Uterus (tissue), 4 donors: ENCODE measurements at places on chromosomes 7 and 10. TPM values are rescaled to one million over a fixed set of nuclear protein-coding genes. Genes with fewer than 3 reads are reported as not detected.

DNA sequence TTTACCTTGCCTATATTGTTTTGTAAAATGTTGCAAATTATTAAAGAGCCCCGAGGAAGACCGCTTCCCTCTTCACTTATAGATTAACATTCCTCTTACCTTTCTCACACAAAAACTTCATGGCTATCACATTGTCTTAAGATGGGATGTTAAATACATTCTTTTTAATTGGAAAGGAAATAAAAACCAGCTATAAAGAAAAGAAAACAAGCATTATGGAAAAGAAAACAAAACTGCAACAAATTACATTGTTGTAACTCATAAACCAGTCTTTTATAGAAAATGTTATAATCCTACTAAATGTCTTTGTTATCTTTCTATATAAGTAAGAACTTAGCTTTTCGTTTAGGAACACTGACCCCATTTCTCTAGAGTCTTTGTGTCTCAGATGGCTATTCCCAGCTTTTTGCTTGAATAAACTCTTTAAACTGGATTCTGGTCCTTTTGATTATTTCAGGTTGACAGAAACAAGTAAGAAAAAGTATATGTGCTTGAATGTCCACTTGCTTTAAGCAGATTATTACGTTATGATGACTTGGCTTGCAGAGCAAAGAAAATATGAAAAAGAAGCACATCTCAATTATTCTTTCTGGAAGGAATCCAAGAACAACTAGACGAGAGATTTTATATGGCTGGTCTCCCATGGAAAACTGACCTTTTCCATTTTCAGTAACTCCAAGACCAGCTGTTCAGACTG lies 128.2 kb downstream of the AKR1D1 start:
- H3K27me3 ChIP-seq: no peaks in the 10 kb centered on the region
- no peaks in the 10 kb centered on the region for H3K4me1 ChIP-seq
- H3K4me3 ChIP-seq: no peak overlapping the region

GRCh38 chr7:2243458-2243857 lies 1.4 kb downstream of the NUDT1 start:
- H3K36me3 ChIP-seq: no peaks in the 10 kb centered on the region
- H3K4me1 ChIP-seq: peaks cover 4% of the 10 kb centered on the region
- no peak overlapping the region for H3K27ac ChIP-seq
- H3K4me3 ChIP-seq: no peak overlapping the region
- H3K27me3 ChIP-seq: no peaks in the 10 kb centered on the region
- DNase-seq: no peak

DNA sequence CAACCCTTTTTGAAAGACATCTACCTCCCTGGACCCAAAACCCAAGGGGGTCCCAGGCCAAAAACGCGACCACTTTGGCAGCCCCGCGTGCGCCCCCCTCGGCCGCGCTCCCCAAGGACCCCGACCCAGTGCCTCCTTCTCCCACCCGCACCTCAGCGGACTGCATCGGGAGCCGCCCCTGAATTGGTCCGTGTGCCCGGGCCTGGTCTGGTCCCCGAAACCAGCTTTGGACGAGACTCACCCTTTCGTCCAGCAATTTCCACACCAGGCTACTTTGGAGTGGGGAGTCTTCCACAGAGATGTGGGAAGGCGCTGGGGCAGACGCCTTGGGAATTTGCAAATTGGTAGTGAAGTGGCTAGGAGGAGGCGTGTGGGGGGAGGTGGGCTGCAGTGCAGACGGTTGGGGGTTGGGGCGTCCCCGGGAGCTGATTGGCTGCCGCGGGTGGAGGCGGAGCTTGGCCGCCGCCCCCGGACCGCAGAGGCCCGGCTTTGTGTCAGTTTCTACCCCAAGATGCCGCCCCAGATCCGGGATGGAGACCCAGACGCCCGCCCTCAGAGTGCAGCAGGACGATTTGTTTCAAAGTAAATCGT lies 16.9 kb downstream of the TCAF1 start:
- no peaks in the 10 kb centered on the region for H3K4me1 ChIP-seq
- no peaks in the 10 kb centered on the region for H3K27me3 ChIP-seq
- H3K4me3 ChIP-seq: peak overlapping the region; percentile 38
- DNase-seq: peak; percentile 68

GRCh38 chr7:132577206-132578049 lies 1.2 kb upstream of the PLXNA4 start:
- peak overlapping the region; percentile 68 for H3K27ac ChIP-seq
- H3K36me3 ChIP-seq: no peaks in the 10 kb centered on the region
- H3K4me3 ChIP-seq: no peak overlapping the region
- peak; percentile 76 for DNase-seq

DNA sequence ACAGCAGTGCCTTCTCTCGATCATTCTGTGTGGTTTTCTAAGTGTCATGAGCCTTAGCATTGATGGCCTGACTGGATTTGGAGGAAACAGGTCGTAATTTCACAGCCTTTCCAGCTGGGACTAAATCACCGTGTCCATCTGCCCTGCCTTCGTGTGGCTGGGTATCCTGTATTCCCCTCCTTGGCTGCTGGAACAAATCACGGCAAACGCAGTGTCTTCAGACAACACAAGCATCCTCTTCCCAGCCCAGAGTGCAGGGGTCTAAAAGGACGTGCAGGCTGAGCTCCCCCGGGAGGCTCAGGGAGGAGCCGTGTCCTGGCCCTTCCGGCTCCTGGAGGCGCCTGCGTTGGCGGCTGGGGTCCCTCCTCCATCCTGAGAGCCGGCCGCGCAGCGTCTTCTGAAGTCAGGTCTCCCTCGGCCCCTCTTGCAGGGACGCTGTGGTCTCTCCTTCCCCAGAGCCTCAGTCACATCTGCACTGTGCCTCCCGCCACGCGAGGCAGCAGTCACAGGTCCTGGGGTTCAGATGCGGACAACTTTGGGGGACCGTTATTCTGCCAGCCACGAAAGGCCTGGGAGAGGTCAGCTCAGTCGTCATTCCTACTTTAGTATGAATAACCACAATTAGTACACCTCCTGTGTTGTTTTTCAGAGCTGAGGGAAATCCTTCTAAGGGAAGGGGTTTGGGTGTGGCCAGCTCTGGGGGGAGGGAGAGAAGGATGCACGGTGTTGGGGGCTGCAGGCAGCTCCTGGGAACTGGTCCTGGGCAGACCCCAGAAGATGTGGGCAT lies 41.1 kb downstream of the FAM20C start:
- H3K4me1 ChIP-seq: peaks cover 17% of the 10 kb centered on the region
- DNase-seq: no peak
- no peak overlapping the region for H3K4me3 ChIP-seq
- no peak overlapping the region for H3K27ac ChIP-seq
- H3K36me3 ChIP-seq: no peaks in the 10 kb centered on the region

- no peaks in the 10 kb centered on the region for H3K27me3 ChIP-seq
- H3K4me1 ChIP-seq: no peaks in the 10 kb centered on the region
- no peak overlapping the region for H3K27ac ChIP-seq
- no peaks in the 10 kb centered on the region for H3K36me3 ChIP-seq
Observed at GRCh38 chr10:35565602-35566081, 39.5 kb upstream of the GJD4 start.

DNA sequence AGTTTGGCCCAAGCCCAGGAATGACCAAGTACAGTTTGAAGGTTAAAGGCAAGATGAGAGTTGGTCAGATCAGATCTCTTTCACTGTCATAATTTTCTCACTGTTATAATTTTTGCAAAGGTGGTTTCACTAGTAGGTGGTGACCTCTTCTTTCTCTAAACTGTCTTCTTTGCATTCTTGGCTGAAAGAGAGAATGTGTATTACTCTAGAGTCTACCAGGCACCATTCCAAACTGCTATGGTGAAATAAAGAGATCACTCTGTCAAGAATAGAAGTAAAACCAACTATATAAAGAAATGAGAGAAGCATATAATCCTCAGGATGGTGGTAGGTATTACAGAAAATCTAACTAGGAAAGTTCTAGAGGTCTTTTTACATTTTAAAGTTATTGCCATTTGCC lies 72.7 kb downstream of the DYNC1I1 start:
- no peaks in the 10 kb centered on the region for H3K27me3 ChIP-seq
- H3K4me3 ChIP-seq: no peak overlapping the region
- no peak for DNase-seq
- H3K36me3 ChIP-seq: no peaks in the 10 kb centered on the region

DNA sequence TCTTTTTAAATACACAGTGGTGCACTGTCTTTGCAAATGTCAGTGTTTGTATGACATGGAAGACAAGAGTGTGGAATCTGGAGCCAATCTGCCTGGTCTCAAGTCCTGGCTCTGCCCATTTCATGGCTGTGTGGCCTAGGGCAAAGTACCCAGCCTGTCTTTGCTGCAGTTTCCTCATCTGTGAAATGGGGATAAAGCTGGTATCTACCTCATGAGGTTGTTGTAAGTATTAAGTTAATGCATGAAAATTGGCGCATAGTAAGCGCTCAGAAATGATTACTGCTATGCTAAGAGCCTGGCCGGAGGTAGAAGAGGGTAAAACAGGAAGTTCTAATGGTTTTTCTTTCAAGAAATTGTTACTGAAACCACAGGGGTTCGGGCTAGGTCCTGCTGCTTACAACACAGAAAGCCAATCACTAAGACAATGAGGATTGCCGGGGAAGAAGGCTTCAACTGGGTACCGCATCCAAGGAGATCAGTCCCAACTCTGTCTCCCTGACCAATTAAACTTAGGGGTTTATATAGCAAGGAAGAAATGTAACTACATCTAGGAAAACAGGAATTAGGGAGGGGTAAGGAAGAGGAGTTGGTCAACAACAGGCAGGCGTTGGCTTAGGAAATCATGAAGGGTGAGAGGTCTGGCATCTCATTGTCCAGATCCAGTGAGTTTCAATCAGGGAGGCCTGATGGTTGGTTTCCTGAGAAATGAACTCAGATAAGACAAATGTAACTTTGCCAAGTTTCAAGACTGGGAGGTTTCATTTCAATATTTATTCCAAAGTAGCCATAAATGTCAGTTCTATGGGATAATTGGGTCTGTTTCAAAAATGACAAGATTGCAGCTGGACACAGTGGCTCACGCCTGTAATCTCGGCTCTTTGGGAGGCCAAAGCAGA lies 57.0 kb downstream of the CHST3 start:
- H3K4me3 ChIP-seq: no peak overlapping the region
- DNase-seq: no peak
- H3K4me1 ChIP-seq: peaks cover 9% of the 10 kb centered on the region
- no peaks in the 10 kb centered on the region for H3K36me3 ChIP-seq

DNA sequence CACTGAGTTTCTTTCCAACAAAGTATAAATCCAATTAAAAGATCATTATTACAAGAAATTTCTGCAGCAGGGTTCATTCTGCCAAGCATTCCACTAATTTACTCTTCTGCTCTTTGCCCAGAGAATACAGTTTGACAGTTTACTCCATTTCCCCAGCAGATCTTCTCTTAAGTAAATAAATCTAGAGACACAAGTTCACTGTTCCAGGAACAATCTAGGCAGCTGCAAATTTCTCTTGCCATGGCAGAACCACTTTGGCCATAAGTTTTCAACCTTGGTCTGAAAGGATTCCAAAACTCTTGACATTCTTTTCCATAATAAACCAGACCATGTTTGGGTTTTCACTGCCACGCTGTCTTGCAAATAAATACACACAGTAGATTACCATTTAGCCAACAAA lies 11.5 kb downstream of the RGS10 start:
- H3K27me3 ChIP-seq: no peaks in the 10 kb centered on the region
- no peak overlapping the region for H3K4me3 ChIP-seq
- H3K36me3 ChIP-seq: no peaks in the 10 kb centered on the region
- peaks cover 4% of the 10 kb centered on the region for H3K4me1 ChIP-seq
- DNase-seq: no peak

DNA sequence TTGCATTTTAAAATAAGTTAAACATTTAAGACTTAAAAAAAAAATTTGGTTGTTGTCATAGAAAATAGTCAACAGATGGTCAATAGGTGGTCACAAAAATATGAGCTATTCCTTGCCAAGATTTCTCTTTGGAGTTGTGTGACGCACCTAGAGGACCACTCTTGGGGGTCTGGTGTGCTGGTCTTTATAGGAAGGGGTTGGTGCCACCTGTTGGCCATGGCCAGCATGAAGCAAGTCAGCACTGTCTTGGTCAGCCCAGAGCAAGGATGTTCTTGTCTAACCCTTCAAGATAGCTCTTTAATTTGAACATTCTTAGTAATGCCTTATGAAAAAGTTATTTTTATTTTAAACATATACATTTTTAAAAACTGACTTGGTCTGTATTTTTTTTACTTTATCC lies 267.9 kb upstream of the CNTNAP2 start:
- H3K4me1 ChIP-seq: no peaks in the 10 kb centered on the region
- no peak overlapping the region for H3K4me3 ChIP-seq
- no peaks in the 10 kb centered on the region for H3K27me3 ChIP-seq
- no peaks in the 10 kb centered on the region for H3K36me3 ChIP-seq
- no peak for DNase-seq
- H3K27ac ChIP-seq: no peak overlapping the region

- peaks cover 16% of the 10 kb centered on the region for H3K4me1 ChIP-seq
- H3K36me3 ChIP-seq: no peaks in the 10 kb centered on the region
- no peak for DNase-seq
- peaks cover 19% of the 10 kb centered on the region for H3K27me3 ChIP-seq
- no peak overlapping the region for H3K4me3 ChIP-seq
Observed at GRCh38 chr10:101138788-101139420, 7.8 kb downstream of the TLX1 start.

DNA sequence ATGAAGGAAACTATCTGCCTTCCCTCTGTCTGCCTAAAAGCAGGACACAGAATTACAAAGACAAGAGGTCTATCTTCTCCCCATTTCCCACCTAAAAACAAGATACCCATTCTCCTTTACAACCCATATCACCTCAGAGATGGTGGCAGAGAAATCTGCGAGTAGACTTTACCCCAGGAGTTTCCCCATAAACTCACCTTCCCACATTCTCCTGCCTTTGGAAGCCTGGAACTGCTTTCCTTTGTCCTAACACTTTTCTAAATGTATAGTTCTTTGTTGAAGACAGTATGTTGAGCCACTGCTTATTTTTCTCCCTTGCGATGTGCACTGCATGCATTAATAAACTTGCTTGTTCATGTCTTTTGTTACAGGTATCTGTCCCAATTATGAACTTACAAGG lies 8.0 kb downstream of the SHTN1 start:
- no peak overlapping the region for H3K27ac ChIP-seq
- no peak for DNase-seq
- no peaks in the 10 kb centered on the region for H3K36me3 ChIP-seq
- no peaks in the 10 kb centered on the region for H3K4me1 ChIP-seq
- no peak overlapping the region for H3K4me3 ChIP-seq
- no peaks in the 10 kb centered on the region for H3K27me3 ChIP-seq

- no peak overlapping the region for H3K27ac ChIP-seq
- H3K27me3 ChIP-seq: no peaks in the 10 kb centered on the region
- no peak overlapping the region for H3K4me3 ChIP-seq
- DNase-seq: no peak
- H3K4me1 ChIP-seq: no peaks in the 10 kb centered on the region
- no peaks in the 10 kb centered on the region for H3K36me3 ChIP-seq
Observed at GRCh38 chr10:128963211-128964099, 503.6 kb upstream of the MGMT start.

DNA sequence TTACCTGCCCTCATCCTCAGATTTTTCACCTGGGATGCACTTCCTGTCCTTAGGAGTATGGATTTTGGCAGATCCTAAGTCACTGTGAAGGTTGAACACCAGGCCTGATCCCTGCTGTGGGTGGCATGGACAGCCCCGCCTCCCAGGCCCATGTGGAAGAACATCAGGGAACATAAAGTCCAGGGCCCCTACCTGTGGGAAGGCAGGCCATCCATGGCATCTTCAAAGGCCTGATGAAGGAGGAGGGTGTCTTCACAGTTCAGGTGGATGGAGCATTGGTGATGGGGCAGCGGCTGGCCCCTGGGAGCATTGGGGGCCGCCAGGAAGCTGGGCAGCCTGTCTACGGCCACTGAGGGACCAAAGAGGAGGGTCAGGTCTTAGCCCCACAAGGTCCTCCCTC lies 24.6 kb downstream of the PYROXD2 start:
- H3K4me1 ChIP-seq: no peaks in the 10 kb centered on the region
- no peaks in the 10 kb centered on the region for H3K27me3 ChIP-seq
- DNase-seq: no peak
- H3K4me3 ChIP-seq: no peak overlapping the region

OR2F2 gene
- not detected for total RNA-seq

FAM185A gene
- total RNA-seq: 14.3 TPM

GRM3 gene
- not detected for total RNA-seq

CPA4 gene
- total RNA-seq: 1.3 TPM
